ENCODE measurements at places on chromosomes 16 and 17.

DNA sequence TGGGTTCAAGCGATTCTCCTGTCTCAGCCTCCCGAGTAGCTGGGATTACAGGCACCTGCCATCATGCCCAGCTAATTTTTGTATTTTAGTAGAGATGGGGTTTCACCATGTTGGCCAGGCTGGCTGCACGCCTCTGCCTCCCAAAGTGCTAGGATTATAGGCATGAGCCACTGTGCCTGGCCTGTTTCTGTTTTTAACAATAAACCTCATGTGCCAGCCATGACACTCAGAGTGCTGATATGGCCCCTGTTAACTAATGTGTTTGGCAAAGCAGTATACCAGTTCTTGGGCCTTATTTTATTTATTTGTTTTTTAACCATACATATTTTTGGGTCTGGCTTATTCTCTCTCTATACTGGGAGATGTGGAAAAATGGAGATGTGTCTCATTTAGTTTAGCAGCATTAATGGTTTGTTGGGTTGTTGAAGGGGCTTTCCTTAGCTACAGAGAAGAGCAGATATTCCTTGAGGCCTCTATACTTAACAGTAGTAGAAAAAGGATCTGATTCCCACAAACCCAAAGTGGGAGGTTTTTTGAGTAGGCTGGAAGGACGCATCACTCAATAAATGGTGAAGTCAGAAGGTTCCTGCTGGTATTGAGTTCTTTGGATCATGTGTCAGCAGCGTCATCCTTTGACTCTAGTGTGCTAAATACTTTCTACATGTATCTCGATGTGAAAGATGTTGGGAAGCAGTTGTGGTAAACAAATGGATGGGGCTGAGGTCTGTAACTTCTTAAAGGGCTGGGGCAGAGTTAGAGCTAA is 16.2 kb upstream of the CDK5R1 start:
- DNase-seq, result no peak

DNA sequence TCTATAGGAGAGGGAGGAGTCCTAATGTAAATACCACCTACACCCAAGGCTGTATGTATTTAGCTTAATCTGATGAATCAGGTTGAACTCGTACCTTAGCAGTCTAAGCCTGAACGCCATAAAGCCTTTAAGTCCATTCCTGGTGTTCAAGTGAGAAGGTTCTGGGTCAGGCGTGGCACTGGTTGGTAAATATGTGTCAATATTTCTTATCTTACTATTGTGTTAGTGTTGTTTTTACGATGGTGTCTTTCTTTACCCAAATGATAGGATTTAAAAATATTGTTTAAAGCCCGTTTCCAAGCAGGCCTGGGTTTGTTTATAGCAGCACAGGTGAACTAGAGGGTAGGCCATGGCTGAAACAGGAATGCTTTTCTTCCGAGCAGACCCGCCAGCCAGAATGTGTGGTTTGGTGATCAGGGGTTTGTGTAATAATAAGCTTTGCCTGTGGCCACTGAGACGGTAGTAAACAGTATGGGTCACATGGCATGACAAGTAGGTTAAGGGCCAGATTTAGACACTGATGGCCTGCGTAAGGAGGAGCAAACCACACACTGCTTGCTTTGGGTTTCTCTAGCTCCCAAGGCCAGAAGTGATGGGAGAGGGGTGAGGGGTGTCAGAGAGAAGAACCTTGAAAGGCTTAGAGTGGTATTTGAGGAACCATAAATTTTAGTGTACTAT is 3.3 kb downstream of the TMEM94 start:
- peak; percentile 54 for DNase-seq

- DNase-seq, result no peak
These were observed 1214.6 kb downstream of the CDH11 start for GRCh38 chr16:63907251-63907650.

- DNase-seq, result no peak
These were observed 26.1 kb downstream of the GAS7 start for GRCh38 chr17:10172241-10172741.

GRCh38 chr16:77273-77806 is 685 bp upstream of the MPG start:
- DNase-seq, result no peak

DNA sequence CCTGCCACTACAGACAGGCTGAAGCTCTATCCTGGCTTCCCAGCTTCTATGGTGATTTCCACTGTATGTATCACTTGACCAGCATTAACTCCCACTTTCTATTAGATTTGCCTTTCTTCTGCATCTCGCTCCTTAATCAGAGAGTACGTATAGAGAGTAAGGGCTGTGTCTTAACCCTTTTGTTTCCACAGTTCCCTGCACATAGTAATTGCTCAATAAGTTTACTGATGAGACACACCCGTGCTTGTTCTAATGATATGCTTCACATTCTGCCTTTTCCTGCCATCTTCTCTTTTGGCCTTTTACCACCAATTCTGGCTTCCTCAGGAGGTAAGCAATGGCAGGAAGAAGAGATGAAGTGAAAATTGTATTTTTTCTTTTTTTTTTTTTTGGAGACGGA is 20.6 kb upstream of the USP36 start:
- no peak for DNase-seq

- no peak for DNase-seq
These were observed 5.9 kb downstream of the CCL7 start for GRCh38 chr17:34275881-34276280.

DNA sequence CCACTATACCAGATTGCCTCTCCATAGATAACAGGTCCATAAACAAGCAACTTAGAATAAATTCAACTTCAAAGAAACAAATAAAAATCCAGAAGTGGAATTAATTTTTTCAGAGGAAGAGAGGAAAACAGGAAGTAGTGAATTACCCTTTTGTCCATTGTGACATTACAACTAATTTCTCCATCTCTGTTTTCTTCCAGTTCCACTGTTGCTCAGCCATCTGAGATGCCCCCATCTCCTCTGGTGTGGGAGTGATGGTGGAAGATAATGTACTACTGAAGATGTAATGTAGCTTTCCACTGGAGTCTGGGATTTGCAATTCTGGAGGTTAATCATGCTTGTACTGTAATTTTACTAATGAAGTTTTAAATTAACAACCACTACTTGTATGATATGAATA is 124.6 kb upstream of the TMEM97 start:
- no peak for DNase-seq

GRCh38 chr17:43372273-43372911 is 26.4 kb upstream of the ARL4D start:
- no peak for DNase-seq

DNA sequence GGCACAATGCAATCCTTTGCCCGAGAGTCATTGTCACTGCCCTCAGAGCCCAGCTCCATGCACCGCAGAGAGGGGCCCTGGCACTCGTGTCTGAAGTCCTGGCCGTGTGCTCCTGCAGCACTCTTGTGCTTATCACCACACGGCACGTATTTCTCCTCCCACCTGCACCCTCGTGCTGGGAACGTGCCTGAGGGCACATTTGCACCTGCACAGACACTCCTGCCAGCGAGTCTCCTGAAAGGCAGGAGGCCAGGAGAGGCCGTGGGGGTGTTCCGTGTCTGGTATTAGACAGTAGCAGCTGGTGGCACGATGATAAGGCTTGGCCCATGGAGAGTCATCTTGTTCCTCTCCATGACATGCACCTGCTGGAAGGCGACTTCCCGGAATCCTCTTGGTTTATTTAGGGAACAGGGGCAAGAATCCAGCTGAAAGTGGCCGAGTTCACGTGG is 3.4 kb upstream of the ACSF3 start:
- no peak for DNase-seq

DNA sequence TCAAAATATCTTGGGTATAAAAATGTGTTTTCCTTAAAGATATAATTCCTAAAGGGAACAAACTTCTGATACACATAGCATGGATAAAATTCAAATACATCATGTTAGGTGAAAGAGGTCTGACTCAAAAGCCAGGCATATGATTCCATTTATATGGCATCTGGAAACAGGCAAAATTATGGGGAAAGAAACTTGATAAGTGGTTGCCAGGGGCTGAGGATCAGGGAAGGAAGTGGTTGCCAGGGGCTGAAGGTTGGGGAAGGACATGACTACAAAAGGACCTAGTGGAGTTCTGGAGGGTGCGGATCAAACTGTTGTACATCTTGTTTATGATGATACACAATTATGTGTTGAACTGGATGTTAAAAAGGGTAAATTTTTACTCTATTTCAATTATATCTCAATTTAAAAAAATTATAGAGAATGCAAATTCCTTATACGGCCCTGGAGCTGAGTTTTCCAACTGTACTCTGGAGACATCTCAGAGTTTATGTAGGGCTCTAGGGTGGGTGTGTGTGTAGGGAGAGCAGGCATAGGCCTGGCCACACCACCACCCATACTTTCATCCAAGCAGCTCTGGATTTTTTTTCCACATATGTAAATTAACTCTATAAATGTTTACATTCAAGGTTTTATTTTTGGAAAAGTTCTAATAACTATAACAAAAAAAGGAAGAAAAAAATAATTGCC is 55.0 kb downstream of the AMFR start:
- no peak for DNase-seq

DNA sequence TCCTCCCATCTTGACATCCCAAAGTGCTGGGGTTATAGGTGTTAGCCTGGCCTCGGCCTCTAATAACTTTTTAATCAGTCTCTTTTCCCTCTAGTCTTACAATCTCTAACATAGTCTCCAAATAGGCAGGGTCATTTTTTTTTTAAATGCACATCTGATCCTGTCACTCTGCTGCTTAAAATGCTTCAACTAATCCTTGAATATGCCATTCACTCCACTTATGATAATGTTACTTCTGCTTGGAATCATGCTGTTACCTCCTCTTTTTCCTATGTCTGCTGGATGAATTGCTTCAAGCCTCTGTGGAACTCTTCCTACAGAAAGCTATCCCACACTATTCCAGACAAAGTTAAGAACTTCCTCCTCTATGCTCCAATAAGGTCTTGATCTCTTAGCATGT is 22.8 kb downstream of the CRLF3 start:
- DNase-seq, result no peak

DNA sequence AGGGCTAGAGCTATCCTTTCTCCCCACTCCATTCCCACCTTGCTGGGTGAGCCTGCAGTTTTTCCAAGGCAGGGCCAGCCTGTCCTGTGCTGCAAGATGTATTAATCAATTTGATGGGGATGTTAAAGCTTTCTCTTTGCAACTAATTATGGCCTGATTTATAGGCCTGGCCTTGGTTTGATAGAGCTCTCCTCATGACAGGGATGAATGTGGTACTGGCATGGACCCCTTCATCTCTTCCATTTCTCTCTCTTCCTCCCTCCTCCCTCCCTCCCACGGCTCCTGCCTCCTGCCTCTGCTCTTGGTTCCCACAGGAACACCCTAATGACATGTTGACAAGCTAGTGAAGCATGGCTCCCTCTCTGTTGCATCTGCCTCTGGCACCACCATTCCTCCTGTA is 47.2 kb upstream of the SKAP1 start:
- no peak for DNase-seq

GRCh38 chr16:87458424-87458915 is 34.4 kb downstream of the ZCCHC14 start:
- no peak for DNase-seq

DNA sequence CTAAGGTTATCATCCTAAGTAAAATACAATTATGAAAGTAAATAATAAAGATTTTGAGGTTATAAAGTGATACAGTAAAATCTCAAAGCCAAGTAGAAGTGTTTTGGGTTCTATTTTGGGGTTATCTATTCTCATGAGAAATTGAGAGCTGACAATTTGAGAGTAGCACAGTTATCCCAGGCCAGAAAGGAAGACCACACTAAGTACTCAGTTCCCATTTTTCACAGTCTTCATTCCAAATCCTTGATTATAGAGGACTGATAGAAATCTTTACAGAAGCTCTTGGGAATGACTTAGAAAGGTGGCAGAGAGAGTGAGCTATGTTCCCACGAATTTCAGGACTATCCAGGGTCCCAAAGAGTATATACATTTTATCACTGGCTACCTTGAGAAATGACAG is 4.6 kb downstream of the GFOD2 start:
- DNase-seq, result no peak

DNA sequence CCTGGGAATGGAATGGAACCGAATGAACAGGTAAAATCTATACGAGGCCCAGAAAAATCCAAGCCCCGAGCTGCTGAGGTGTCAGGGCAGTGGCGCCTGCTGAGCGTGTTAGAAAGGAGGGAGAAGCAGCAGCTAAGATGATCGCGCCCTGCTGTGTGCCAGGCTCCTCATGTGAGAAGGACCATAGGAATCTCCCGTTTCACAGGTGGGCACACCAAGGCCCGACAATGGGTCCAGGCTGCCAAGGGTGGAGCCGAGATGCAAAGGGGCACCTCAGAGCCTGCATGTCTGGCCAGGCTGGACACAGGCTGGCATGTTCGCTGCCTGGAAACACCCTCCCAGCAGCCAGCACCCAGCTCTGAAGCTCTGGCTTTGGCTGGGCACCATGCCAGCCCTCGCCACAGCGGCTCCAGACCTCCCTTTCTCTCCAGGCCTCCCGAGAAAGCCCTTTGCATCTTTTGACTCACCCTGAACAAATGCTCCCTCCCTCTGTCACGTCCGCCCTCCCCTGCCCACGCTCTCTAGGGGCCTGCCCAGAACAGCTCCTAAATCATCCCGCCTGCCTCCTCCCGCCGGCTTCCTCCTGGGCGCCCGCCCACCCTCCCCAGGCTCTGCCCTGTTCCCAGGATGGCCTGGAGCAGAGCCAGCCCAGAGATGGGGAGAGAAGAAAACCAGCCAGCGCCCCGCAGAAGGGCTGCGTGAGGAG is 217.8 kb upstream of the GSE1 start:
- DNase-seq, result no peak

DNA sequence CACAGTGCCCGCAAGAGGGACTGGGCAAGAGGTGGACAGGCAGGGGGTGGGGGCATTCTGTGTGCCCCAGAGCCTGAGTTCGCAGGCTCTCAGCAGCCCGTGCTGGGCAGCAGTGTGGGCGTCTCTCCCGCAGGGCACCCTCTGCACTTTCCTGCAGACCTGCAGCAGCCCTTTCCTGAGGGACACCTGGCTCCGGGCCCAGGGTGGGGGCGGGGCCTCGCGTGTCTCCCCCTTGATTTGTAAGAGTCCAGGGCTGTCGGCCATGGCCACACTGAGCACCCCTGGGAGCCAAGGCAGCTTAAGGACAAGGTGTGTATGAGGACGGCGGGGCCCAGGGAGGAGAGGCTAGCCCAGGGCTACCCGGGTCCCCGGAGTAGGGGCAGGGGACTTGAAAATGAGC is 33.4 kb upstream of the SLC38A10 start:
- DNase-seq, result no peak

Measured in globus pallidus (tissue), 1 donor.